ENCODE measurements at places on chromosomes 7 and 10.

DNA sequence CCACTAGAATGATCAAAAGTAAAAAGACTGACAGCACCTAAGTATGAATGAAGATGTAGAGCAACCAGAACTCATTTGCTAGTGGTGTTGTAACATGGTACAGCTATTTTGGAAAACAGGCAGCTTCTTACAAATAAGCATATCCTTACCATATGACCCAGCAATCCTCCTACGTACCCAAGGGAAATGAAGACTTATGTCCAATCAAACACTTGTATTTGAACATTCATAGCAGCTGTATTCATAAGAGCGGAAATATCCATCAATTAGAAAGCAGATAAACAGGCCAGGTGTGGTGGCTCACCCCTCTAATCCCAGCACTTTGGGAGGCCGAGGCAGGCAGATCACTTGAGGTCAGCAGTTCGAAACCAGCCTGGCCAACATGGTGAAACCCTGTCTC is 53.0 kb downstream of the KLRG2 start:
- DNase-seq, result no peak

DNA sequence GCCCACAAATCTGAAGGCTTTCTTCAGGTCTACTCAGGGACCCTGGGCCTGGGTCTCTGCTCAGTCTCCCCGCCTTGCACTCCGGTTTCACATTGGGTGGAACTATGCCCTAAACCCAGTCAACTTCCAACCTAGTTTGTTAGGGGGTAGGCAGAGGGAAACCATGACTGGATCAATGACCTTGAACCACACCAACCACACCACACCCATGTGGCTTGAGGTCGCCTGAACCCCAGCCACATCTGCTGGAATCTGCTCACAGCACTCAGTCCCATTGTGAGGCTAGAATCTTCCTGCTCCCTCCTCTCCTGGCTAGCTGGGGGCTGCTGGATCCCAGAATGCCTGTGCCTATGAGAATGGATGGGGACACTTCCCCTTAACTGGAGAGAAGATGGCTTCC is 17.9 kb downstream of the RFC2 start:
- no peak for DNase-seq

DNA sequence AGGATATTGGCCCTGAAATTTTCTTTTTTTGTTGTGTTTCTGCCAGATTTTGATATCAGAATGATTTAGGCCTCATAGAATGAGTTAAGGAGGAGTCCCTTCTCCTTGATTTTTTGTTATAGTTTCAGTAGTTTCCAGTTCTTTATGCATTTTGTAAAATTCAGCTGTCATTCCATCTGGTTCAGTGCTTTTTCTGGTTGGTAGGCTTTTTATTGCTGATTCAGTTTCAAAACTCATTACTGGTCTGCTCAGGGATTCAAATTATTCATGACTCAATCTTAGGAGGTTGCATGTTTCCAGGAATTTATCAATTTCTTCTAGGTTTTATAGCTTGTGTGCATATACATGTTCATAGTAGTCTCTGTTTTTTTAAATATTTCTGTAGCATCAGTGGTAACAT is 10.1 kb upstream of the TMEM196 start:
- no peak for DNase-seq

- no peak for DNase-seq
Measured at GRCh38 chr7:13117103-13117502, 429.7 kb downstream of the ARL4A start.

DNA sequence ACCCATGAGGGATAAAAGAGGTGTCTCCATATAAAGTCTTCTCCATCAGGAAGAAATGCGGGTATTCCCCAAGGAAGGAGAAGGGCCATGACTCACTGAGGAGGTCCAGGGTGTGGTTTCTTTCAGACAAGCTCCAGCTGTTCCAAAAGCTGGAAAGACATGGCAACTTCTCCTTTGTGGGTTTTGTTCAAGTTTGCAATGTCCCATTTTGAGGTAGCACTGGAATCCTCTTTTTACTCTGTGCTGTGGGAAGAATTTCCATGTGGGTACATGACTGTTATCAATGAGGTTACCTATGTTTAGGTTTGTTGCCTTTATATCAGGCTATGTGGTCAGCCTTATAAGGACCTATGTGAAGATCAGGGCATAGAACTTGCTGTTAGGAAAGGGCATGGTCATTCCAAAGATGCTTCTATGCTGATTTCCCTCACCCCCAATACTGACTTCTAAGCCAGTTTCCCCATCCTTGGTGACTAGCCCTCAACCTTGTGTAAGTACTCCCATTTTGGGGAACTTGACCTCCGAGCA is 697.5 kb downstream of the INHBA start:
- peak; percentile 70 for DNase-seq

DNA sequence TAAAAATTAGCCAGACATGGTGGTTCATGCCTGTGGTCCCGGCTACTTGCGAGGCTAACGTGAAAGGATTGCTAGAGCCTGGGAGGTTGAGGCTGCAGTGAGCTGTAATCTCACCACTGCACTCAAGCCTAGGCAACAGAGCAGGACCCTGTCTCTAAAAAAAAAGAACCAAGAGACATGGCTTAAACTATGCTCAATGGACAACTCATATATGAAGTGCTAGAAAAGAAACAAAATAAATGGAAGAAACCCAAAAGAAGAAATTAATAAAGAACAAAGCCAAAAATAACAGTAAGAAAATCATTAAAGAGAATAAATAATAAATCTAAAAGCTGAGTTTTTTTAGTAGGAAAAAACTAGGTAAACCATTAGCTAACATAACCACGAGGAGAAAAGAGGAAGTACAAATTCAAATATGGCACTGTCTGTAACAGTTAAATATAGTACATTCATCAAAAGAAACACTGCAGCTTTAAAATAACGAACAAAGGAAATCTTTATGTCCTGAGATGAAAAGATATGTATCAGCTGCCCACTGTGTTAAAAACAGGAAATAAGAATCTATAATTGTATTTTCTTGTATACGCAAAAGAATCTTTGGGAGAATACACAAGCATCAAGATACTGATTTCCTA is 48.7 kb downstream of the UPF2 start:
- no peak for DNase-seq

GRCh38 chr7:135859538-135859937 is 110.9 kb upstream of the FAM180A start:
- no peak for DNase-seq

- DNase-seq, result no peak
Measured at GRCh38 chr7:91046322-91047089, 217.7 kb upstream of the FZD1 start.

- DNase-seq, result no peak
Measured at GRCh38 chr10:108749042-108749441, 1174.3 kb downstream of the XPNPEP1 start.

- DNase-seq, result peak; percentile 62
Measured at GRCh38 chr10:88932539-88933256, 19.9 kb downstream of the ACTA2 start.

- no peak for DNase-seq
Measured at GRCh38 chr7:122965306-122965705, 30.2 kb downstream of the TAS2R16 start.

- no peak for DNase-seq
Measured at GRCh38 chr7:107815254-107815882, 12.3 kb upstream of the SLC26A3 start.

GRCh38 chr7:147235645-147236382 is 1119.2 kb downstream of the CNTNAP2 start:
- DNase-seq, result no peak

GRCh38 chr10:12355384-12355783 is 6.0 kb downstream of the CAMK1D start:
- no peak for DNase-seq

GRCh38 chr7:140506788-140507464 is 27.6 kb upstream of the MKRN1 start:
- DNase-seq, result peak; percentile 74

DNA sequence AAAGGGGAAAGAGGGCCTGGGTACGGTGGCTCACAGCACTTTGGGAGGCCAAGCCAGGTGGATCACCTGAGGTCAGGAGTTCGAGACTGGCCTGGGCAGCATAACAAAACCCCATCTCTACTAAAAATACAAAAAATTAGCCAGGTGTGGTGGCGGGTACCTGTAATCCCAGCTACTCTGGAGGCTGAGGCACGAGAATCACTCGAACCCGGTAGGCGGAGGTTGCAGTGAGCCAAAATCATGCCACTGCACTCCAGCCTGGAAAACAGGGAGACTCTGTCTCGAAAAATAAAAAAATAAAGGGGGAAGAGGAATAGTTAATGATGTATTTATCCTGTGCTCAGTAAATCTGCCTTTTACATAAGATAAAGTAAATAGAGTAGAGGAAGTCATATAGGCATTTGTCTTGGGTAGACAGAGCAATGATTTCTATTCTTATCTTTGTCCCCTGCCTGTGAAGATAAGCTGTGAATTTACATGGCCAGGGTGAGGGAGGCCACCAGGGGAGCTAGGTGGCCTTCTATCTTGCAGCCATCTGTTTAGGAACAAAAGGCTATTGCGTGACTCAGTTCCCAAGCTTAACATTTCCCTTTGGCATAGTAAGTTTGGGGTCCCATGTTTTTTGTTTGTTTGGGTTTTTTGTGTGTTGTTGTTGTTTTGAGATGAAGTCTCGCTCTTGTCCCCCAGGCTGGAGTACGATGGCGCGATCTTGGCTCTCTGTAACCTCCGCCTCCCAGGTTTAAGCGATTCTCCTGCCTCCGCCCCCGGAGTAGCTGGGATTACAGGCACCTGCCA is 73.2 kb upstream of the GTF2I start:
- no peak for DNase-seq

DNA sequence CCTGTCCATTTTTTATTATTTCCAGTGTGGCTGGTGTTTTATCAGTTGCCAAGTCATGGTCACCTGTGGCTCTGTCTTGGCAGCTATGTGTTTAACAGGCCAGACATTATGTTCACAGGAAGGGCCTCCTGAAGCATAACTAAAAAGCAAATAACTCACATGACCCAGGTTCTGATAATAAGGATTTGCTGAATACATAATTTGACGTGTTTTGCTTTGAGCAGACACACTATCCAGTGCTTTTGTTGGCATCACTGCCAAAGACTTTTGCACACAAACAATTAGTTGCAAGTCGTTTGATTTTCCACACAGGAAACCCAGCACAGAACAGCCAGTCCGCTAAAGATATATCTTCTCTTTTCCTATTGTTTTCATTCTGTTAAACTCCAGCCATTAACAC is 173.6 kb downstream of the ARL4A start:
- no peak for DNase-seq

DNA sequence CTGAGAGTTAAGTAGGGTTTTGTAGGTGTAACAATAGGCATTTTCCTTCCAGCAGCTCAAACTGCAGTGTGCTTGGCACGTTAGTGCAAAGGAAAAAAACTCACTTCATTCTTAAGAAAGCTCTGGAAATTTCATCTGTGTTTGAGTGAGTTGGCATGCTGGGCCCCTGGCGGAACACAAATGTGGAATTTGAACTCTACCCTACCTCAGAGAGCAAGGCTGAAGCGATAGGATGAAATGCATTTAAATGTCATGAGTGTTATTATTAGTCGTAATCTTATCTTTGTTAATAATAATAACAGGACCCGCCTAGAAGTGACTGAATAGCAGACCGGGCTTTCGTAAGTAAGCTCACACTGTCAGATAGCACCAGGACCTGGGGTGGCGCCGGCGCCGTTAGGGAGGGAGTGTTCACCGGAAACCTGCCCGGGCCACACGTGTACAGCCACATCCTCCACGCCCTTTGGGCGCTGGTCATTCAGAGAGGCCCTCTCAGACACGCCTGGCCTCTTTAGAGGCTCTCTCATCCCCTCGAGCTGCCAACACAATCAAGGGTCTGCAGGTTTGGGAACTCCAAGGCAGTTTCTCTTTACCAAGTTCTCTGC is 63.5 kb downstream of the GRK5 start:
- DNase-seq, result no peak

- no peak for DNase-seq
Measured at GRCh38 chr10:125565046-125565445, 117.9 kb downstream of the TEX36 start.

DNA sequence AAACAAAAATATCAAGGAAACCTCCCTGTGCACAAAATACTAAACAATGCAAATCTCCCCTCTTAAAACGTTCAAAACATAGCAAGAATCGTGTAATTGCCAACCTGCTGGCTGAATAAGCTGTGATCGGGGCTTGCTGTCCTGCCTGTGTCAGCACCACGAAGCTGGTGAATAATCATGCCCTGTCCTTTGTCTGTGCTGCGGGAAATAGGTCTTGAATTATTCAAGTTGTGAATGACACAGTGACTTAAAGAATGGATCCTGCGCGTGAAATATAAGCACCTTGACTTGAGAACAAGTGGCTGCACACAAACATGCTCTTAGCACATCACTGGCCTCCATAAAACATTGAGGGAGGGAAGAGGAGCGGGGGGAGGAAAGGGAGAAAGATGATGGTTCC is 130.2 kb downstream of the OAT start:
- no peak for DNase-seq

- peak; percentile 63 for DNase-seq
Measured at GRCh38 chr7:2633538-2634266, 1.9 kb downstream of the TTYH3 start.

DNA sequence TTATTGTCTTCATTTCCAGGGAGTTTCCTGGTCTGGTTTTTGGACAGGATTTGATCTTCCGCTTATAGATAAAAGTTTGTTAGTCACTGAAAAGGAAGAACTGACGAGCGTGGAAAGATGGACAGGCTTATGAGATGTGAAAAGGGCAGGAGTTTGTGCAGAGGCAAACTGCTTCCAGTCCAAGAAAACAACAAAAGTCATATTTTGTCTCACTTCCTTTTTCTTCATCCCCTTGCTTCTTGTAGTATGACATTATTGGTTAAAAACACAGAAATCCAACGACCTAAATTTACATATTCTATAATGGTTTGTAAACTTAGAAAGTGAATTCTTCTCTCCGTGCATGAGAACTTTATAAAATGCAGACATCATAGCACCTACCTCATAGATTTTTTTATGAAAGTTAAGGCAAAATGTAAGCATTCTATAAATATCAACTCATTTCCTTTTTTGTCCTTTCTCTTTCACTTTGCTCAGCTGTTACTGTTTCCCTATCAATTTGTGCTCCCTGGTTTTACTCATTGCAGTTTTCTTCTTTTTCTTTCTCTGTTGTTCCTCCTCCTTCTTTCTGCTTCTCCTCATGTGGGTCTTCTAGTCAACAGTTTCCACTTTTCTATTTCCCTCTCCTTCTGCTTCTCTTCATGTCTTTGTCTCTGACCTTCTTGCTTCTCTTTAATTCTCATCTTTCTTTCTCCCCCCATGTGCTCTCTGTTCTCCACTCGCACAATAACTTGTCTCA is 370.2 kb downstream of the ARL4A start:
- DNase-seq, result no peak

- DNase-seq, result no peak
Measured at GRCh38 chr7:133763076-133763640, 364.0 kb upstream of the LRGUK start.

- no peak for DNase-seq
Measured at GRCh38 chr7:43701500-43701854, 27.8 kb downstream of the COA1 start.

DNA sequence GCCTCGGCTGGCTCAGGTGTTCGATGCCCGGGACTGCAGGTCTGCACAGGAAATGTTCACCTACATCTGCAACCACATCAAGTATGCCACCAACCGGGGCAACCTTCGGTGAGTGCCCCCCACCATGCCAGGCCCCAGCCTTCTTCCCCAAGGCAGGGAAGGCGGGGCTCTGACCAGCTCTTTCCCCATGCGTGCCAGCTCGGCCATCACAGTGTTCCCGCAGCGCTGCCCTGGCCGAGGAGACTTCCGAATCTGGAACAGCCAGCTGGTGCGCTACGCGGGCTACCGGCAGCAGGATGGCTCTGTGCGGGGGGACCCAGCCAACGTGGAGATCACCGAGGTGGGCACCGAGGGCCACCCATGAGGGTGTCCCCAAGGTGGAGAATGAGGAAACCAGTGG is 7.5 kb downstream of the NOS3 start:
- DNase-seq, result no peak

- DNase-seq, result no peak
Measured at GRCh38 chr7:82109288-82109687, 334.3 kb downstream of the CACNA2D1 start.

- no peak for DNase-seq
Measured at GRCh38 chr7:142798451-142799436, 28.0 kb downstream of the PRSS2 start.
